ENCODE measurements at places on chromosomes 1 and 21. TPM values are rescaled to one million over a fixed set of nuclear protein-coding genes. Genes with fewer than 3 reads are reported as not detected.

Gene FAM163A
- total RNA-seq = not detected

Gene WDR77
- total RNA-seq = 18.9 TPM

Gene ETNK2
- 6.4 TPM for total RNA-seq

Gene POU3F1
- total RNA-seq = not detected

- no peak overlapping the region for H3K4me3 ChIP-seq
- H3K27ac ChIP-seq = no peak overlapping the region
- H3K27me3 ChIP-seq = peaks cover 16% of the 10 kb centered on the region
- H3K36me3 ChIP-seq = no peaks in the 10 kb centered on the region
Measured at GRCh38 chr1:40312238-40313205, 4.6 kb downstream of the COL9A2 start.

DNA sequence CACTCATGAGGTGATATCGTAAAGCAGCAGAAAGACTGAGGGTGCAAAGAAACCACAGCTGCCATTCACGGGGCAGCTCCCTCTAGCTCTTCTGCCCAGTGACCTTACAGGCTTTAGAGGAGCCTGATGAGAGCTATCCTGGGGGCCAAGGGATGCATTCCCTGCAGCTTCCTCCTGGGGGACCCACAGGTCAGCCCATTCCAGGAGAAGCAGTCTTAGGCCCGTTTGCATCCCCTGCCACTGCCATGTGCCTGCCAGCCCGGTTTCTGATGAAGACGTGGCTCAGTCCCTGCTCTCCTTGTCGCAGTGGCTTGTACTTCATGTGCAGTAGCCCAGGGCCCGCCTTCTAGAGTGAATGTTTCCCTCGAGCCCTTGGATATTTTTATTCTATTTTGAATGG, 22.8 kb downstream of the ATP5PO start:
- H3K4me3 ChIP-seq = no peak overlapping the region
- no peaks in the 10 kb centered on the region for H3K4me1 ChIP-seq
- H3K27me3 ChIP-seq = no peaks in the 10 kb centered on the region
- H3K36me3 ChIP-seq = no peaks in the 10 kb centered on the region

- H3K27me3 ChIP-seq = peaks cover 4% of the 10 kb centered on the region
- no peaks in the 10 kb centered on the region for H3K4me1 ChIP-seq
- no peaks in the 10 kb centered on the region for H3K36me3 ChIP-seq
- DNase-seq = no peak
- H3K4me3 ChIP-seq = no peak within 1 kb of the TSS
Measured at GRCh38 chr1:64203420-64203819, at the start of gene UBE2U. Gene UBE2U, plus strand, starts transcription at chr1:64203623. Its CDS starts 428 bp downstream, at chr1:64204051.

- no peaks in the 10 kb centered on the region for H3K36me3 ChIP-seq
- H3K4me3 ChIP-seq = no peak overlapping the region
- no peak overlapping the region for H3K27ac ChIP-seq
- no peaks in the 10 kb centered on the region for H3K27me3 ChIP-seq
- no peaks in the 10 kb centered on the region for H3K4me1 ChIP-seq
Measured at GRCh38 chr1:70874818-70875217, 172.8 kb downstream of the PTGER3 start.

- no peak overlapping the region for H3K27ac ChIP-seq
- no peak overlapping the region for H3K4me3 ChIP-seq
- H3K36me3 ChIP-seq = no peaks in the 10 kb centered on the region
- H3K27me3 ChIP-seq = no peaks in the 10 kb centered on the region
Measured at GRCh38 chr1:41731516-41732030, 187.1 kb downstream of the HIVEP3 start.

GRCh38 chr1:6891781-6892579, 106.7 kb downstream of the CAMTA1 start:
- H3K27me3 ChIP-seq = no peaks in the 10 kb centered on the region
- H3K36me3 ChIP-seq = peaks cover 3% of the 10 kb centered on the region
- no peak overlapping the region for H3K4me3 ChIP-seq
- no peak overlapping the region for H3K27ac ChIP-seq

DNA sequence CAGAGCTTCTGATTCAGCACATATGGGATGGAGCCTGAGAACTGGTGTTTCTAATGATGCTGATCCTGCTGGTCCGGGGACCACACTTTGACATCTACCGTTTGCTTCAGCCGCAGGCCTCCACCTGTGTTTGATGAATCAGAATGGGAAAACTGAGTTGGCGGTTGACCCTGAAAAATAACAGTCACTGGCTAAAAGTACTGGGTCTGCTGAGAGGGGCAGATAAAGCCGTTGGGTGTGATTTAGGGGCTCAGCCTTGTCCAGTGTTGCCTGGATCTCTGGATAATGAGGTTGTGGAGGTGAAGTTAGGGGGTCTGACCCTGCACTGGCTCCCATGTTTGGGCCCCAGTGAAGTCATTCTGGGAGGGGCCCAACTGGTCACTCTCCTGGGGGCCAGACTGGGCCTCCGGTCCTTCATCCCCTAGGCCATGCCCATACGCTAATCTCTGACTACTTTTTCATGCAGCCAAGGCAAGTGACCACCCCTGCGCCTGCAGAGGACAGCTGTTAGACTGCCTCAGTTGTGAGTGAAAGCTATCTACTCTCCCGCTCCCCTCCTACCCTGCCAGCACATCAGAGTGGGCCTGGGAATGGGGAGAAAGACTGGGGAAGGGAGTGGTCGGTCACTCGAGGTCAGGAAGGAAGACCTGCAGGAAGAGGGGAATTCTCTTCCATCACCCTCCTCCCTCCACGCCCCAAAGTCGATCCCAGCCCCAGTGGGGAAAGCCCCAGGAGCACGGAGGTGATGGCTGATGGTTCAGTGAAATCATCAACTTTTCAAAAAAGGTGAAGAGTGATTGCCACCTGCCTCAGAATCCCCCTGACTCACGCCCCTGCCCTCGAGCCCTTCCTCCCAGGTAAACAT, 27.7 kb downstream of the VASH2 start:
- H3K36me3 ChIP-seq = no peaks in the 10 kb centered on the region
- H3K27ac ChIP-seq = no peak overlapping the region
- no peaks in the 10 kb centered on the region for H3K27me3 ChIP-seq
- H3K4me1 ChIP-seq = no peaks in the 10 kb centered on the region
- no peak for DNase-seq

- H3K4me3 ChIP-seq = no peak overlapping the region
- no peaks in the 10 kb centered on the region for H3K36me3 ChIP-seq
Measured at GRCh38 chr1:115252585-115252984, 85.5 kb downstream of the NGF start.

- H3K27me3 ChIP-seq = no peaks in the 10 kb centered on the region
- DNase-seq = no peak
- H3K27ac ChIP-seq = no peak overlapping the region
- H3K36me3 ChIP-seq = no peaks in the 10 kb centered on the region
- H3K4me3 ChIP-seq = no peak overlapping the region
Measured at GRCh38 chr1:222331340-222331739, 216.6 kb downstream of the HHIPL2 start.

DNA sequence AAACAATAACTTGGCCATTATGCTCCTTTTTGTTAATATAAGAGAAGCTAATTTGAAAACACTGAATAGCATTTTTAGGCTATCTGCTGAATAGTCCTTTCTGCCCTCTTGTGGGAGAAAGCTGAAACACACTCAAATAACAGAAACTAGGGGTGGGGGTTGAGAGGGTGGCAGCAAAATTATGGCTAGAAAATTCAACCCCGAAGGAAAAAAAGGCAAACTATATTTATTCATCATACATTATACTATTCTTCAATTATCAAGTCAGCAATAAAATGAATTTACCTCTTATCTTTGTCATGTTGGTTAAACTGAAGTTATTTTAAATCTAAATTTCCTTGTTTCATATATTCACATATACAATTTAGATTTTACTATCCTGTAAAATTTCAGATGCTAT, 255.9 kb downstream of the FAF1 start:
- H3K27ac ChIP-seq = no peak overlapping the region
- H3K36me3 ChIP-seq = no peaks in the 10 kb centered on the region
- DNase-seq = no peak

DNA sequence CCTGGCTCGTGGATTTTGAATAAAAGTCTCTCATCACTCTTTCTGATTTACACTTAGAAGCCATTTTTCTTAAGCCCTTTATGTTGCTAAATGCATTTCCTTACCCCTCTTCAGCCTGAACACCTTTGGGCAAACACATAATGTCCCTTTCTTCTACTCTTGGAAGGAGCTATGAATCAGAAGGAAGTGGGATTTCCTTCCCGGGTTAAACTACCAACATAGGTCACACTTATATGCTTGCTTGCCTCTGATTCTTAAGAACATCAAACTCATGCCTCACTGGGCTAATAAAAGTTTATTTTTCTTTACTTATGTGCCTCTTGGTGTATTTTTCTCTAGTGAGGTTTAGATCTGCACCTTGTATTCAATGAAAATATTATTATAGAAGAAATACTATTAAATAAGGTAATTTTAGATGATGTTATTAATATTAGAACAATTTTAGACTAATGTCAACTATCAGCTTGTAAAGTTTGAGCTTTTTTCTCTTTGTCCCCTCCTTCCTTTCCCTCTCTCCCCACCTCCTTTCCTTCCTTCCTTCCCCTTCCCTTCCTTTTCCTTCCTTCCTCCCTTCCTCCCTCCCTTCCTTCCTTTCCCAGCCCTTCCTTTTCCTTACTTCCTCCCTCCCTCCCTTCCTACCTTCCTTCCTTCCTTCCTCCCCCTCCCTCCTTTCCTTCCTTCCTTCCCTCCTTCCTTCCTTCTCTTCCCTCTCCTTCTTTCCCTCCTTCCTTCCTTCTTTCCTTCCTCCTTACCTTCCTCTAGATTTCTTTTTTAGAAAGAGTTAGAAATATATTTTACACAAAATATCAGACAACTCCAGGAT, 66.5 kb upstream of the KCNJ6 start:
- peaks cover 26% of the 10 kb centered on the region for H3K27me3 ChIP-seq
- no peak overlapping the region for H3K27ac ChIP-seq
- H3K4me1 ChIP-seq = no peaks in the 10 kb centered on the region
- no peak overlapping the region for H3K4me3 ChIP-seq
- no peaks in the 10 kb centered on the region for H3K36me3 ChIP-seq

DNA sequence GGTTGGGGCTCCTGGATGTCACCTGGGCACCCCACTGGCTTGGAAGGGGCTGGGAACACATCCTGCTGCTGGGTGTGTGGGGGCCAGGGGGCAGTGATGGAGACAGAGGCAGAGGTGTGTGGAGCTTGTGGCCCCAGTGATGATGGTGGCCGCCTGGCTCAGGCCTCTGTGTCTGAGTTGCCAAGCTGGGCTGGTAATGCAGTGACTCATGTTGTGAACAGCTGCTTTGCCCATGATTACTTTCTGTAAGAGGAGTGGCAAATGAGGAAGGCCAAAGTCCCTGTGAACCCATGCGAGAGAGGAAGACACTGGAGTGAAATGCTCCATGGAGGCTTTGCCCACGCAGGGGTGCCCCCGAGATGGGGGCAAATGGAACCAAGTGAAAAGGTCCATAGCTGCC, 86.8 kb downstream of the KCNJ6 start:
- no peaks in the 10 kb centered on the region for H3K36me3 ChIP-seq
- no peak overlapping the region for H3K27ac ChIP-seq
- peaks cover 6% of the 10 kb centered on the region for H3K27me3 ChIP-seq
- no peaks in the 10 kb centered on the region for H3K4me1 ChIP-seq

- H3K27ac ChIP-seq = peak overlapping the region; percentile 64
- H3K27me3 ChIP-seq = no peaks in the 10 kb centered on the region
- DNase-seq = no peak
- peaks cover 45% of the 10 kb centered on the region for H3K4me1 ChIP-seq
- H3K4me3 ChIP-seq = no peak overlapping the region
- H3K36me3 ChIP-seq = no peaks in the 10 kb centered on the region
Measured at GRCh38 chr1:26752519-26752918, 35.2 kb upstream of the PIGV start.

DNA sequence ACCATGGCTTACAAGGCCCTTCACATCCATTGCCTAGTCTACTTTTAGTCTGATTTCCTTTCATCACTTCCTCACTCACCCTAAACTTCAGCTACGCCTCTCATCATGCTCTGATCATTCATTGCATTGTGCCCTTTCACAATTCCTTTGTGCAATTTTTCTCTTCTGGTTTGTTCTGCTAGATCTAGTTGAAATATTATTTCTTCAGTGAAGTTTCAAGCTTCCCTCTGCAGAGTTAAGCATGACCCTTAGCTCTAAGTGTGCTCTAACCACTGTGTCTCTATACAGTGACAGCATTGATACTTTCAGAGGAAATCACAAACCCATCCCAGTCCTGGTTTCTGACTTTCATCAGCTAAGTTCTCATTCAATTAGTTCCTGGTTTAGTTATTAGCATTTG, 166.1 kb downstream of the PLA2G4A start:
- H3K27me3 ChIP-seq = no peaks in the 10 kb centered on the region
- DNase-seq = no peak
- H3K4me3 ChIP-seq = no peak overlapping the region
- H3K27ac ChIP-seq = no peak overlapping the region
- H3K4me1 ChIP-seq = no peaks in the 10 kb centered on the region
- no peaks in the 10 kb centered on the region for H3K36me3 ChIP-seq

All from left lung (tissue), 14 donors.